Urinary bladder (tissue), 4 donors: ENCODE measurements at places on chromosomes 4 and X. TPM values are rescaled to one million over a fixed set of nuclear protein-coding genes. Genes with fewer than 3 reads are reported as not detected.

DNA sequence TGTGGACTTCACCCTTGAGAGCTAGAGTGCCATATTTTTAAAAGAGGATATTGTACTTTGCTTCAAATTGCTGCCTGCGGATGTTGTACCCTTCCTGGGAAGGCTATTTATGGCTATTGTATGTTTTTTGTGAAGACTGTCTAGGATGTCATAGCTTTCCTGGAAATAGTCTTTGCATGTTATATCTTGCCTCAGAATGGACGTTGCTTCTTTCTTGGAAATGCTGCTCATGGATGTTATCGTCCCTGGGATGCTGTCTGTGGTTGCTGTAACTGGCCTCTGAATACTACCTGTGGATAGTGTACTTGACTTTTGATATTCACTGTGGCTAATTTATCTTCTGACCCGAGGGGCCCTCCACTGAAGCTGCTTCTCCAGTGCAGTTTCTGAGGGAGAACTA lies 146.8 kb downstream of the ENOX2 start:
- no peak for DNase-seq

SORBS2 gene
- 83.4 TPM for total RNA-seq

GRCh38 chr4:145884775-145885174 lies 53.8 kb downstream of the ZNF827 start:
- DNase-seq: no peak

- DNase-seq: peak; percentile 1
Observed at GRCh38 chr4:161577579-161578301, 586.1 kb downstream of the FSTL5 start.
